ENCODE measurements at places on chromosomes 11 and 22.

- DNase-seq: no peak
Measured at GRCh38 chr11:92642177-92642931, 327.1 kb upstream of the MTNR1B start.

GRCh38 chr11:116373104-116373944 lies 399.5 kb downstream of the BUD13 start:
- no peak for DNase-seq

- DNase-seq: no peak
Measured at GRCh38 chr22:35409783-35410662, 10.1 kb downstream of the MCM5 start.

- no peak for DNase-seq
Measured at GRCh38 chr11:117929142-117929915, at the start of gene TMPRSS13. Gene TMPRSS13, minus strand, starts transcription at chr11:117929402. Its CDS starts 95 bp downstream, at chr11:117929307.

- no peak for DNase-seq
Measured at GRCh38 chr11:17765356-17766072, 30.9 kb downstream of the KCNC1 start.

DNA sequence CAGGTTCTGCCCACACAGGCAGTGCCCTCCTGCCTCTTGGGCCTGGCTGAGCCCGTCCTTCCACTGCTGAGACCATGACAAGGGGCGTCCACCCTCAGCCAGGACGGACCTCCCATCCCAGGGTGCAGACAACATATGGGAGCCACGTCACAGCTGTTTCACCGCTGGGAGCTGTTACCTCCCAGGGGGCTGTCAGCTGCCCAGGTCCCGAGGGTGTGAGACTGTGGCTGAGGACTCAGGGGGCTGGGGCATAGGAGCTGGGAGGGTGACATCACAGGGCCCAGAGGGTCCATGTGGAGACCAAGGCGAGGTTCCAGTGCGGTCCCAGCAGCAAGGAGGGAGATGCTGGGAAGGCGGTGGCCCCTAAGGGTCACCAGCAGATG lies 17.9 kb upstream of the CTSD start:
- no peak for DNase-seq

- DNase-seq: no peak
Measured at GRCh38 chr11:71333473-71333872, 81.1 kb upstream of the SHANK2 start.

GRCh38 chr11:104531075-104531474 lies 367.1 kb upstream of the PDGFD start:
- DNase-seq: no peak

DNA sequence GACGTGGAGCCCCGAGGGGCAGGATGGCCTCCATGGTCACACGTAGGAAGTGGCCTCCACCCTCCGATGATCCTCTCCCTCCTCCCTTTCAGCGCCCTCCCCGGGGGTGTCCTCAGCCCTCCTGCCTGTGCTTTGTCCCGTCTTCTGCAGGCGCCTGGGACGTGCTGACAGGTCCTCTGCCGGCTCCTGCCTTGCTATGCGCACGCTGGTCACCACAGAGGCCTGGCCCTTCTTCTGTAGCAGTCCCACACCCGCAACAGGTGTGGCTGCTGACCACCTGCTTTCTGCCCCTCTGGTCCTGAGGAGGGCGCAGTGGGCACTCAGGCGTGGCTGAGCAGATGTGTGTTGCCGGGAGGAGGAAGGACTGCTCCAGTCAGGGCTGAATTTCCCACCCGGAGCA lies 27.7 kb upstream of the PPP6R3 start:
- no peak for DNase-seq

DNA sequence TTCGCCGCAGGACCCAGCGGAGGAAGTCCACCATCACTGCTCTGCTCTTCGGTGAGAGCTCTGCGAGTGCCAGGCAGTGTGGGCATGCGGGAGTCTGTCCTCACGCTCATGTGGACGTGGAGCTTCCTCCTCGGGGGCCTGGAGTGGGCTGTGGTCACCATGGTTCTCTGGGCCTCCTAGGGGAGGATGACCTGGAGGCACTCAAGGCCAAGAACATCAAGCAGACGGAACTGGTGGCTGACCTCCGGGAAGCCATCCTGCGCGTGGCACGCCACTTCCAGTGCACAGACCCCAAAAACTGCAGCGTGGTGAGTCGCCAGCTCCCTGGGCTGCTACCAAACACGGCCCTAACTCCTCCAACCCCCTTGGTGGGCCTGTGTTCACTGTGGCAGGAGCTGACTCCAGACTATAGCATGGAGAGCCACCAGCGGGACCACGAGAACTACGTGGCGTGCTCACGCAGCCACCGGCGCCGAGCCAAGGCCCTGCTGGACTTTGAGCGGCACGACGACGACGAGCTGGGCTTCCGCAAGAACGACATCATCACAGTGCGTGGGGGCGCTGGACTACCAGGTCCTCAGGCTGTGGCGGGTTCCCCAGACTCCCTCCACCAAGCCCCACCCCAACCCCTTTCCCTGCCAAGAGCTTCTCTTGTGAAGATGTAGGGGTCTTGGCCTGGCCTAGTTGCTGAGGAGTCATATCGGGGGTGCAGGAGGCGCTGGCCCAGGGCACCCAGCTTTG lies 36.8 kb downstream of the SGSM3 start:
- no peak for DNase-seq

DNA sequence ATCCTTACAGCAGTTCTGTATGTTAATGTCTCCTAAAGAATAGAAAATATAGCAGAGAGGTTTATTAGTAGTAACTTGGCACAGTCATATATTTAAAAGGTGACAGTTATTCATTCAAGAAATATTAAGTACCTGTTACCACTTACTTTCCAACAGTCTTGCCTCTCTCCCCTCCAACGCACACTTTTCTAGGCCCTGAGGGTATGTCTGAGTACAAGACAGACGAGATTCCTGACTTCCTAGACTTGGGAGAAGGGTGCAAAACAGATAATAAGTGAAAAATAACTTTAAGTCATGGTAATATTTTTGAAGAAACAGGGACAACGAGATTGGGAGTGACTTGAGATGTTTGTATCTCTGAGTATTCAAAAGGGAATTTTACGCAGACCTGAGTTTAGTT lies 1.6 kb downstream of the EIF3L start:
- no peak for DNase-seq

DNA sequence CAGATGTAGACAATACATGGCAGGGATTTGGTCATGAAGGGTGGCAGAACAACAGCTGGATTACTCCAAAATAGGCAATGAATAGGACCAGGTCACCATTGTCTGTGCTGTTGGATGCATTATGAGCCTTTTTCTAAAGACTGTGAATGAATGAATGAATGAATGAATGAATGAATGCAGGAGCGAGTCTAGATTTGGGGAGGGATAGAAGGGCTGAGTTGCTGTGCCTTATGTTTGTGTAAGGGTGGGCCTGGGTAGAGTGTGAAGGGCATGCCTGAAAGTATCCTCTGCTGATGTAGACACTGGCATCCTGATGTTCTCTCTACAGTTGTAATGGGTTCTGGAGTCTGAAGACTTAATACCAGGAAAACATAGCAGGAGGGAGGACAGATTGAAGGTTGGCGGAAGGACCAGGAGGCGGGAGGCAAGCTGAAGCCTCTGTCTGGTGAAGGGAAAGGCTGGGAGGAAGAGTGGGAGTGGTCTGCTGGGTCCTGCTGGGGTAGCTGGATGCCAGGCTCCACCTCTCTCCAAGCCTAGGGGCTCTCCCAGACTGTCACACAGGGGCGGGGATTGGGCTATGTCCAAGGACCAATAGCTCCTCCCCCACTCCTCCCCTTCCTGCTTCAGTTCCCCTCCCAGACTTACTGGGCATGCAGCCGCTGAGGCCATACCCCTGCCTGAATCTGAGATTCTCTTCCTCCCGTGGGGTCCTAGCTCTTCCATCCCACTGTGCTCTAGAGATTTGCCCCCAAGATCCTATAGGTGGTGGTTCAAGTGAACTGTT lies 4.8 kb downstream of the TRIM3 start:
- DNase-seq: peak; percentile 5

DNA sequence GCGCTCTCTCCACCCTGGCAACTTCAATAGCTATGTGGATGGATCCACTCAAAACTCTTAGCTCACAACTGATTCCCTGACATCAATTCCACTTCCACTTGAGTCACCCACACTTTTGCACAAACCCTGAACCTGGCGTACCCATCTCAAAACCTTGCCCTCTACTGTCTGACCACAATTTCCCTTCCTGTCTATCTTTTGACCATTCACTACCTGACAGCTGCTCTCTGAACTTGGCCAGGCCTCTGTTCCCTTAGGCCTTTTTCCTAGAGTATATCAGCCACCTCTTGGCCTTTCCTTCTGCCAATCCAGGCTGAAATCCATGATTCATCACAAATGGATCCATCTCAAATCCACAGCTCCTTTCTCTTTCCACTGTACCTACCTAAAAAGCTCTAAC lies 106.0 kb downstream of the RPL27A start:
- no peak for DNase-seq

GRCh38 chr11:60905551-60906113 lies 753 bp downstream of the PRPF19 start:
- no peak for DNase-seq

GRCh38 chr11:45161252-45162063 lies 15.0 kb downstream of the PRDM11 start:
- DNase-seq: no peak

- DNase-seq: no peak
Measured at GRCh38 chr22:49968313-49968830, 7.8 kb downstream of the PIM3 start.

DNA sequence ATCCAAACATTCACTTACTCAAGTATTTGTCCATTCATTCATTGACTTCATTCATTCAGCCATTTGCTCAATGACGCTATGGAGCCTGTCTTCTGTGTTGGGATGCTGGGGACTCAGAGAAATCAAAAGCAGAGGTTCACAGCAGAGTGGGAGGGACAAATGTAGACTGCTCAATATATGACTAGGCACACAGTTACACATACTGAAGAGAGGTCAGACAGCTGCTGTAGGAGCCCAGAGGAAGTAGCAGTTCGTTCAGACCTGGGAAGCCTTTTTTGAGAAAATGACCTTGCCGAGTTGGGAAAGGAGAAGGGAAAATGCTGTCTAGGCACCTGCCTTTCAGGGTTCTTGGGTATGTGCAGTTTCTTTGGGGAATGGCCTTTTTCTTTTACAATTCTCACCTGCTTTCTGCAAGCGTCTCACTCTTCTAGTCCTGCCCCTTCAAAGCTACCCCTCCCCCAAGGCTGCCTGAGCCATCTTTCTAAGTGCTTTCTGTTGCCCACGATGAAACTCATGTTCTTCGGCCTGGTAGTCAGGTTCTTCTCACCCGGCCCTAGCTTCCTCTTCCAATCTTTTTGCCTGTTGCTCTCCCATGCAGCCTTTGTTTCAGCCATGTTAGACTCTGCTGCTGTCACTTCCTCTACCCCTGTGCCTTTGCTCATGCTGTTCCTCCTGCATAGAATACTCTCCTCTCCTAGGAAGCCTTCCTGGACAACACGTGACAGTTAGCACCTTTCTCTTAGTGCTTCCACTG lies 4.2 kb upstream of the UVRAG start:
- no peak for DNase-seq

DNA sequence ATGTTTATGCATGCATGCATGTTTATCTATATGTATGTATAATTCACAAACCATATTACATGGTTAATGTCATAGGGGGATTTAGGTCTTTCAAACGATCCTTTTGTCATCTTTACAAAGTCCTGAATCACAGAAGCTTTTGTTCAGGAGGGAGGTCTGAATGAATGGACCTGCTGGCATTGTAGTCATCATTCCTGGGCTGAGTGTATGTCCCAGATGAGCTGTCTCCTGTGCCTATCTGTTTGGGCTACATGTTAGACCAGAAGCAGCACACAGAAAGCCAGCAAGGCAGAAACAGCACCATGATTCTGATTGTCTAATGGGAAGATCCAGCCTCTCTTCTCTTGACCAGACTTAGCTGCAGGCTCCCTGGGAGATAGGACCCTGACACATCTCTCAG lies 69.5 kb downstream of the ADM start:
- DNase-seq: no peak

- DNase-seq: no peak
Measured at GRCh38 chr22:25327018-25327755, 107.7 kb downstream of the CRYBB2 start.

DNA sequence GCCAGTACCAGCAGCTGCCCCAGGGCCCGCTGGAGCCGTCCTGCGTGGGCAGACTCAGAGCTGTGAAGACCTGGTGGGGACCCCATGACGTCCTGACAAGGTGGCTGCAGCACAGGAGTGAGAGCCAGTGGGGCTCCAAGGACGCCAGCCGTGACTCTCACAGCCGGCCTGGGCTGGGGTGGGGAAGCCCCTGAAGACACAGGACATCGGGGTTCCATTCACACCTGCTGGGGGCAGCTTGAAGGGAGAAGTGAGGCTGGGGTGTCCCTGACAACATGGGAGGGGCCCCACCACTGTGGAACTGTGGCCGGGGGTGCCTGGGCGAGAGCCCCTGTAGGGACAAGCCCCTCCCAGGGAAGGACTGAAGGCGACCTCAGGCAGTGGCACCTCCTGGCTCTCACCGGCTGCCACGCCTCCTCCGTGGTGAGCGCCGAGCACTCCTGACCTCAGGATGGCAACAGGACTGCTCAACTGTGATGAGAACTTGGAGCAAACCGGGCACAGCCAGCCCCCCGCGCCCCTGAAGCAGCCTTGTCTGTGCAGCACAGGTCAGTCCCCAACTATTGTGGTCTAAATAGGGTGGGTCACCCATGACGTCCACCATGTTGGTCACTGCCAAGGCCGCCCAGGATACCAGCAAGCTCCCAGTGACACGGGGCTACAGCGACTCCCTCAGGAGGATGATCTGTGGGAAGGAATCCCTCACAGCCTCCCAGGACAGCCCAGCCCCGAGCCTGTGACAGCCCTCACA lies 22.7 kb upstream of the IL17REL start:
- DNase-seq: no peak

DNA sequence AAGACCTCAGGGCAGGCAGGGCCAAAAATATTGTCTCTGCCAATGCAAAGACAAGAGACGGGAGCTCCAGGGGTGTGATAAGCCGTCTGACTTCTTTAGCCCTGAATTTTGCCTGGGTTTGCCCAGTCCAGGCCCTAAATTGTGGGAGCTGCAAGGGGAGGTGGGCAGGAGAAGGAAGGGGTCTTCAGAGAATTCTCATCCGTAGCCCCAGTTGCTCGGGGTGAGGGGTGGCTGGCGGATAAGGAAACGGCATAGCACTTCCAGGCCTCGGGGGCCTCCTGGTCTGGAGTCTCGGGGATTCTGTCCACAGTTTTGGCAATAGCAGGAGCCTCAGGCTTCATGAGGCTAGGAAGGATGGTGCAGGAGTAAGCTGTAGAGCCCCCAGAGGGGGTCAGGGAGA lies 7.4 kb downstream of the CD5 start:
- DNase-seq: no peak

DNA sequence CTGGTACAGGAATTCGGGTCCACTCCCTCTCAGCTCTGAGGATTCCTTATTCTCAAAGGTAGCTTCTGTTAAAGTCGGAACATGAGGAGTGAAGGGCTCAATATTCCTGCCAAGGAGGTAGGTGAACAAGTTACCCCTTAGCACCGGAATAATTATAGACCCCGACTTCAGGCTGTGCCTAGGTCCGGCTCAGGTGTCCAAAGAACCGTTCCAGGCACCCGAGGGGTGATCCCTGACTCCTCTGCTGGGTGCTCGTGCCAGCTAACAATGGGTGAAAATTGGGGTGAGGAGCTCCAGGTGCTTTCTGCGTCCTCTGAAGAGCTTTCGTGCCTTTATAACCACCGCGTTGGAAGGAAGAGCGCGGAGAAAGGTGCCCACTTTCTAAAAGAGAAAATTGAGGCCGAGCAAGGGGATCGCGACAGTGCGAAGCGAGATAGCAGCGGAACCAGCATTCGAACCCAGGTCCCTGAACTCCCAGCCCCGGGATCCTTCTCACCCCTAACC lies 393 bp downstream of the CYB561A3 start:
- no peak for DNase-seq
